ENCODE measurements at places on chromosomes 5 and 9.
A peak's percentile ranks its signal among the peaks of the same experiment; 100 is the strongest.

DNA sequence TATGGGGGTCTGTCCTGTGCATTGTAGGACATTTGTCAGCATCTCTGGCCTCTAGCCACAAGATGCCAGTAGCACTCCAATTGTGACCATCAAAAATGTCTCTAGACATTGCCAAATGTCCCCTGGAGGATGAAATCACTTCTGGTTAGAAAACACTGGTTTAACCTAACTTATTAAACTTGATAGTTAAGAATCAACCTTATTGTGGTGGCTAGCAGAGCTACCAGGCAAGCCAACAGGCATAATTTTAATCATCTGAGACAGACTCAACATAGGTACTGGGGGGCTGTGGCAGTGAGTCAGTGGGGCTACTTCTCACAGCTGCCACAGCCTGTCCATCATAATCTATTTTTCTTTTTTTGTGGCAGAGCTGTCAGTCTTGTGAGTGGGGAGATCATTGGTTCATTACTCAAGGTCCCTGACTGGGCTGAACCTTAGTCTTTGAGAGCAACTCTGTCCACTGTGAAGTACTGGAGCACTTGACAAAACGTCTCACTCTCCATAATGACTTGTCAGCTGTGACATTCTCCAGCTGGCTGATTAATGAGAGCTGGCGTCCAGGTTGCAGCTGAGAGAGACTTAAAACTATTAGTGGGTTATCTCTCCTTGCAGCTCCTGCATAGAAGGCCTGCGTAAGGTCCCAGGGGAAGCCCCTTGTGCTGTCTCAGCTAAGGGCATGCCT is 107.9 kb downstream of the DCP2 start:
- DNase-seq, result no peak

DNA sequence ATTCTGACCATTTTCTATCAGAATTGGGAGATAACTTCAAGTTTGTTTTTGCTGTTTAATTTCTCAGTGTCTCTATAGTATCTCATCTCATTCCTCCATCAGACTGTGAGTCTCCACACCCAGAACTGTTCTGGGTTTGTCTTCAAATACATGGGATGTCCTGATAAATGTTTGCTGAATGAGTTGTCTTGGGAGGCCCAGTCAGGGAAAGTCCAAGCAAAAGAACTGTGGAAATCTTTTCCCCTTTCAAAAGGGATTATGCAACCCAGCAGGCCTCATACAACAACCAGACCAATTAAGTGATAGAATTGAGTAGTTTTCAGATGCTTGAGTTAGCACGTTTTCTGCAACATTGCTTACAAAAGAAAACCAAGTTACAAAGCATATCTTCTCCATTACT is 324.4 kb downstream of the BRINP1 start:
- no peak for DNase-seq

DNA sequence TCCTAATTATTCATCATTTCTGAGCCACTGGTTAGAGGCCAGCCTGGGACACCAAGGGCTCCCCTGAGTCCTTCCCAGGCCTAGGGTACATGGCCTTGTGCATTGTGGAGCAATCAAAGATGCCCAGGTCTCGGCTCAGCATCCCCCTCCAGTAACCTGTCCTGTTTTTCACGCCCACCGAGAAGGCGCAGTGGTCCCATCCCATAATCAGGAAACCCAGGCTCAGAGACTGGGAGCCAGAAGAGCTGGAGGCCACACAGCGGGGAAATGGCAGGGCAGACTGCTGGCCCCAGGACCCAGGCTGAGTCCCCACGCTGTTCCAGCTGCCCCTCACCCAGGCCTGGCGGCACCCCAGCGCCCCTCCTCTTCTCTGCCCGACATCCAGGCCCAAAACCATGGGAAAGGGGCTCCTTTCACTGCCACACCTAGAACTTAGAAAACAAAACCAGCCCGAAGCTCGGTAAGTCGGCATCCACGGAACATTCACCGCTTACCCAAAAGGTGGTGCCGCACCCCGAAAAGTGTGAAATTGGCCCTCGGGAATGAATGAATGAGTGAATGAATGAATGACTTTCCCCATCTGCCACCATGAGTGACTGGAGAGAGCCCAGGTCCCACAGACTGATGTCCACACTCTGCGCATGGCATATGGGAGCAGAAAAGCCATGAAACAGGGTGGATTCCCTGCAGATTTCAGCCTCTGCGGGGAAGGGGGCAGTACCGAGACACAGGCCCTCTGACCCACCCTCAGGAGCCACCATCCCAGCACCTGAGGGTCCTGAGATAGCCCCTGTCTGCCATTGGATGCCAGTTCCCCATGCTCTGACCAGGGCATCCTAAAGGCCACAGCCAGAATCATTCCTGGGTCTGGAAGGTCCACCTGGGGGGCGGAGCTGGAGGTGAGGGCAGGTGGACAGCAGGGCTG is 132.5 kb downstream of the OLFM1 start:
- DNase-seq, result peak; percentile 0

- DNase-seq, result no peak
Observed at GRCh38 chr5:153489611-153490010, 859 bp upstream of the GRIA1 start.

GRCh38 chr5:116671211-116671736 is 96.7 kb upstream of the SEMA6A start:
- no peak for DNase-seq

- no peak for DNase-seq
Observed at GRCh38 chr5:59274106-59274636, 619.4 kb downstream of the PDE4D start.

DNA sequence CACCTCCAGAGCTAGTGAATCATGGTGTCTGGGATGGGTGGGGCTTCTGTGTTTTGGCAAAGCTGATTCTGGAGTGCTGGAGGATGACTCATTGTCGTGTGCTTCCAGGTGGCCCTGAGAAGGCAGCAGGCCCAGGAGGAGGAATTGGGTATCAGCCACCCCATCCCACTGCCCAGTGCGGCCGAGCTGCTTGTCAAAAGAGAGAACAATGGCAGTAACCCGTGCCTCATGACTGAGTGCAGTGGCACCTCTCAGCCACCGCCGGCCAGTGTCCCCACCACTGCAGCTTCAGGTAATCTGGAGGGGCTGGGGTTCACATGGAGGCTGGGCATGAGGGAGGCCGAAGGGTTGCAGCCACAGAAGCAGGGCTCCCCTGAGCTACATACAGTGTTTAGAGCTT is 5.4 kb downstream of the DMRT1 start:
- no peak for DNase-seq

- DNase-seq, result no peak
Observed at GRCh38 chr5:156473269-156473908, 146.4 kb downstream of the SGCD start.

DNA sequence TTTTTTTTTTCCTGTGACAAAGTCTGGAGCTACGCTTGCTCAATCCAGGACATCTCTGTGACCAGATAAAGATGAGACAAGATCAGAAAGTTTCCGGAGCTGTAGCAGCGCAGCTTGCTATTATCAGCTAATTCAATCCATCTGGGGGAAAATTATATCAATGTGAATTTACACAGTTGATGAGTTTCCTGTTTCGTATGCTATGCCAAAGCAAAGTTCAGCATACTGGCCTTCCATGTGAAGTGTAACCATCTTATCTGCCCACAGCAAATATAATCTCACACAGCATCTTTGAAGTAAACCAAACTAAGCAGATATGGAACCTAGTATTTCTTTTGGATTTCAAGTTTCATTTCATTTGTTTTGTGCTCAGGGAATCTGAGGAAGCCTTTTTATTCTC is 1767.7 kb downstream of the EFNA5 start:
- no peak for DNase-seq

GRCh38 chr5:150561571-150562275 is 53.8 kb downstream of the NDST1 start:
- DNase-seq, result no peak

- DNase-seq, result no peak
Observed at GRCh38 chr5:112005623-112005930, 248.6 kb upstream of the NREP start.

- DNase-seq, result no peak
Observed at GRCh38 chr5:83787631-83788030, 67.0 kb upstream of the HAPLN1 start.

DNA sequence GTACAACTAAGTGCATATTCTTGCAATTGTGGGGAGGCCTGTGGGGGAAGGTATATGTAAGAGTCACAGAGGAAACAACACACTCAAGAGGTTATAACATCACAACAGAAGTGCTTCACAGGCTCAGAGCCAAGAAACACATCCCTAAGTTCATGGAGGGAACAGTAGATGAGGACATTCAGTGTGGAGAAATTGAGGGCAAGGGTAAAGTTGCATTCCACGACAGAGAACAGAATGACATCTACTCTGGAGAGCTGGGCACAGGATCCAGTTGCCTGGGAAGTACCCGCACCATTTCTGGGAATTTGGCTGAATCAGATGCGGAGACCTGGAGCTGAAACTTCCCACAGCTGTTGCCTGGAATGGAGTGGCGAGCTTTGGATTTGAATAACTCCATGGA is 197.2 kb downstream of the NXNL2 start:
- DNase-seq, result no peak

DNA sequence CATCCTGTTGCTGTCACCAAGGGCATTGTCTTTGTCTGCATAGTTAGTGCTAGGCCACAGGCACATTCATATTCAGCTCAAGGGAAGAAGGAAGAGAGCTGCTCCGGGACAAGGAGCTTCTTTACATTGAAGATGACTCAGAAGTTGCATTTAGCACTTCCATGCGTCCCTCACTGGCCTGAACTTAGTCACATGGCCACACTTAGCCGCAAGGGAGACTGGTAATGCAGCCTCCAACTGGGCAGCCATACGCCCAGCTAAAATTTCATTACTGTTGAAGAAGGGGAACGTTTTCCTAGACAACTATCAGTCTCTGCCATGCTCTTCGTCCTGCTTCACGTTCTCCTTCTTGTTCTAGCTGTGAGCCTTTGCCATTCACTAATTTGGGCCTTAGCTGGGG is 20.0 kb downstream of the ACTL7B start:
- no peak for DNase-seq

DNA sequence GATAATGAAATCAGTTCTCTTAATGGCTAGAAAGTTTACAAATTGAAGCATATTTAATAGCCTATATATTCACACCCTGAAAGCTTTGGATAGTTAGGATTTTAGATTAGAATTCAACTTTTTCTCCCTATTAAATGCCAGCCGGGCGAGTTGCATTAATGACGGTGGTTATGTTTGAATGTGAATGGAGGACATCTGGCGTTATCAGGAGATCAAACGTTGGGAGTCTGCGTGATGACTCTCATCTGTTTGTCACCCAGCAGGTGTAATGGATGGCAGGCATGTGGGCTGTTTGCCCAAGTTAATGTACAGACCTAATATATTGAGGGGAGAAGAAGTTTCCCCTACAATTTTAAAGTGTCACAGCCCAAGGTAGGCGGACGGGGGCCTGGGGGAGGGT is 1227.7 kb upstream of the WWC1 start:
- DNase-seq, result no peak

DNA sequence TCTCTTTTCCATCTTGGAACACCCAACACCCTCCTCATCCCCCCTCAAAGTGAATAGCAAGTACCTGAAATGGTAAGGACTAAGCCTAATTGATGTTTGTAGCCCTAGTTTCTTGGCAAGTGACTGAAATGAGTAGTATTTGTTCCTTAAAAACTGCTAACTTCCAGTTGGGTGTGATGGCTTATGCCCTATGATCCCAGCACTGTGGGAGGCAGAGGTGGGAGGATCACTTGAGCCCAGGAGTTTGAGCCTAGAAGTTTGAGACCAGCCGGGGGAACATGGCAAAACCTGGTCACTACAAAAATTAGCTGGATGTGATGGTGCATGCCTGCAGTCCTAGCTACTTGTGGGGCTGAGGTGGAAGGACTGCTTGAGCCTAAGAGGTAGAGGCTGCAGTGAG is 44.1 kb downstream of the ZFR start:
- no peak for DNase-seq

GRCh38 chr9:123343443-123344191 is 12.4 kb upstream of the CRB2 start:
- DNase-seq, result no peak

DNA sequence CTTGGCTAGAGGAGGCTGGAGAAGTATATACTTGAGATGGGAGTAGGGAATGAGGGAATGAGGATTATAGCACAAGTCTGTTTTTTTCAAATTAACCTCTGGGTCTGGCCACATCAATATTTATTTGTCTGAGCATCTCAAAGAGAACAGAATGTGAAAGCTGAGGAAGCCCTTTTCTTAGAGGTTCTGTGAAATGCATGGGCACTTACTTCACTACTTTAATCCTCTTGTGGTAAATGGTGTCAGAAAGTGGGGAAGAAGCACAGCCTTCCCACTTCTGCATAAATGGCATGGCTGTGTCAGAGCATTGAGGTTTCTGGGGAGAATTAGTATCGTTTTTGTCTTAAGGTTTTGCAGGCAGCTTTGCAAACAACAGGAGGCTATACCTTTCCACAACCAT is 48.6 kb downstream of the SPATA31D1 start:
- DNase-seq, result no peak

DNA sequence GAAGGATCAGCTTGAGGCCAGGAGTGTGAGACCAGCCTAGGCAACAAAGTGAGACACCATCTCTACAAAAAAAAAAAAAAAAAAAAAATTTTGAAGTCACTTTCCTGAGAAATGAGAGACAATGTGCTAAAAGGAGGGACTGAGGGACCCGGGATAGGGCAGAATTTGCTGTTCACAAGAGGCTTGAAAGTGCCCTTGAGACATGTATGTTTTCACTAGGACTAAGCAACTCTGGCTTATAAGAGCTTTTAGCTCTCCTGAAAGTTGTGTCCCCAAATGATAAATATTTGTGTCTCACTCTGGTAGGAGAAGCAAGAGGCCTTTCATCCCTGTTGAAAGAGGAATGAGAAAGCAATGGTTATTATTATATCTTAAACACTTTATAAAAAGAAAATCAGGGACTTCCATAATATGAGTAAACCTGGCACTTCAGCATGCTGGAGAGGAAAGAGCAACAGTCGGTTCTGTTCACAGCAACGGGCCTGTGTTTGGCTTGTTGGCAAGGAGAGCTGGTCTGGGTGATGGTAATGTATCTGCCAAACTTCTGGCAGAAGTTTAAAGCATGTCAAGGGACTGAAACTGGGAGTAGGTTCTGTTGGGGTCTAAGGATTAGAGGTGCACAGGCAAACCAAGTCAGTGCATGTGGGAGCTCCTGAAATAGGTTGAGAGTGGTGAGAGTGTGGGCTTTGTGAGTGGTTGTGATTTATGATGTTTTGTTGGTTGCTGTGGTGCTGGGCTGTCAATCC is 32.2 kb downstream of the ENTREP1 start:
- no peak for DNase-seq

GRCh38 chr9:78521680-78522079 is 224.8 kb downstream of the PSAT1 start:
- no peak for DNase-seq

DNA sequence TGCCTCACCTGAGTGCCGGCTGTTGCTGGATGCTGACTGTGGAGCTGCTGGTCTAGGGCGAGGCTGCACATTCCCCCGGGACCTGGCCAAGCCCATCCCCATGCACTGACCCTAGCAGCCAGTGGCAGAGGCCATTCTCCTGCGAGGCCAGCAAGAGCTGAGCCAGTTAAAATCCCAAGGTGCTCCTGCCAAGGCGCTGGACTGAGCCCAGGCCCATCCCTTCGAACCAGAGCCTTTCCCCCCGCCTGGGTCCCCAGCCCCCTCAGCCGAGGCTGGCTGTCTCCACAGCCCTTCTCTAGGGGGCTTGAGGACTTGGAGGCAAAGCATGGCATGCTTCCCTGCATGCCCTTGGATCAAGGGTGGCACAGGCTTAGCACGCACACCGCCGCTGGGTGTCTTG is 1.6 kb downstream of the ADAMTSL2 start:
- no peak for DNase-seq
